ENCODE measurements at places on chromosomes 5 and 9.

DNA sequence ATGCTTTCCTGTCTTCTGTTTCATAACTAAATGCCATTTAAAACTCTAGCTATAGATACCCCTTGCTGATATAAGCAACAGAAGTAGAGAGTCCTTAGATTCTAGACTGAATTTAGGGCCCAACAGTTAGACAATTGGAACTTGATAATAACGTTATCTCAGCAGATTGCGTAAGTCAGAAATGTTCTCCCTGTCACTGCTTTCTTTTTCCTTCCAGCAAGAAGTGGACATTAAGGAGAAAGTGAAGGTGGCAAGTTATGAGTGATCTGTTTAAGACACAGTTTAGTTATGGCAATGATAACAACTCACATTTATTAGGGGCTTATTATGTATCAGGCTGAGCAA lies 6.9 kb upstream of the GLIS3 start:
- no peak for DNase-seq

DNA sequence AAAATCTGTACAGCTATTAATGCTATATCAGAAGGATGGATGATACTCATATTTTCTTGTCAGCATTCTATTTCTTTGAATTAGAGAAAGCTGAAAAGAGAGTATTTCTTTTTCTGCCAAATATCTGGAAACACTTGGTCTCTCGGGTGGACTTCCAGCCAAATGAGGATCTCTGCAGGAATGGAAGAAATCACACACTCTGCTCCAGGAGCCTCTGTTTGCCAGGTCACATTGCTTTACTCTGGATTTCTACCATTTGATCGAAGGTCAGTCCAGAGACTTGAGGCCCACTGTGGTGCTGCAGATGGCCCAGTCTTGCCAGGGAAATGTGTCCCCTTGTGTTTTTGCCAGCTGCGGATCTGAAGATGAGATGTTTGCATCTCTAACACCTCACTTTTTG lies 154.1 kb downstream of the PCSK1 start:
- no peak for DNase-seq

- no peak for DNase-seq
Observed at GRCh38 chr5:32413466-32414263, 30.9 kb downstream of the ZFR start.

DNA sequence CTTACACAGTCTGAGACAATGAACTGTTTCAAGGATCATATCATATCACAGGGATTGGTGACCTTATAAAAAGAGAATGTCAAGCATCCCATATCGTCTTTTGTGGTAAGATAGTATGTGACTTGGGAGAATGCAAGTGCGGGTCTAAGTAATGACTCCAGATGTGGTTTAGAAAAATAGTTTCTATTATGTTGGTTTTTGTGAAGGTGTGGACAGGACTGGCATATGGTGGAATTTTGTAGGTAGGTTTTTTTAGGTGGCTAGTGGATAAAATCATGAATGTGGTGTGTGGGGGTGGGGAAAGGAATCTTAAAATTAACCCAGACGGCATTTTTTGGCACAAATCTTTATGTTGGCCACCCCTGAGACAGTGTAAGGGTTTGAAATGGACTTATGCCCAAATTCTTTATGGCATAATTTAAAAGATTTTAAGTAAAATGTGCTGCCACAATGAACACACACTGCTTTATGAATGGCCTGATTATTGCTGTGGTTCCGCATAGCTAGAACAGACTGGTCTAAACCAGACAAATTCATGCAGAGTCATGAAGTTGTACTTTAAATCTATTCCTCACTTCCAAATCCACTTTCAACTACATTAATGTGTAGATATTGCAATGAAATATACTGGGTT lies 204.8 kb upstream of the HAPLN1 start:
- DNase-seq = no peak

- DNase-seq = no peak
Observed at GRCh38 chr9:107342476-107343161, 59.5 kb downstream of the RAD23B start.

DNA sequence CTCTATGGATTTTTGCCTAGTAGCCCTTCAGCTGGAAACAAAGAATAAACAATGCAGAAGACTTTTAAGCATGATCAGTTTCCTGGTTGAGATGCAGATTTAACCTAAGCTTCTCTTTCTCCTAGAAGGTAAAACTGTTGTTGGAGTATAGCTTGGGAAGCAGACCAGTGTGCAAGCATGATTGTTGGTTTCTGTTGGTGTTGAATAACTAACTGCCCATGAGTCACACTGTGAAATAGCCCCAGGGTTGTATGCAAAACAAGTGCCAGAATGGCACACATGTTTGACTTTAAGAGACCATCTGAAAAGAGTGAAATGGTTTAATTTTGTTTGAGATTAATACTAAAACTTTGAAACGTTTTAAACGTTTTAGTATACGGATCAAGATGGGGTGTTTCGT lies 227.1 kb downstream of the ARHGEF28 start:
- no peak for DNase-seq

DNA sequence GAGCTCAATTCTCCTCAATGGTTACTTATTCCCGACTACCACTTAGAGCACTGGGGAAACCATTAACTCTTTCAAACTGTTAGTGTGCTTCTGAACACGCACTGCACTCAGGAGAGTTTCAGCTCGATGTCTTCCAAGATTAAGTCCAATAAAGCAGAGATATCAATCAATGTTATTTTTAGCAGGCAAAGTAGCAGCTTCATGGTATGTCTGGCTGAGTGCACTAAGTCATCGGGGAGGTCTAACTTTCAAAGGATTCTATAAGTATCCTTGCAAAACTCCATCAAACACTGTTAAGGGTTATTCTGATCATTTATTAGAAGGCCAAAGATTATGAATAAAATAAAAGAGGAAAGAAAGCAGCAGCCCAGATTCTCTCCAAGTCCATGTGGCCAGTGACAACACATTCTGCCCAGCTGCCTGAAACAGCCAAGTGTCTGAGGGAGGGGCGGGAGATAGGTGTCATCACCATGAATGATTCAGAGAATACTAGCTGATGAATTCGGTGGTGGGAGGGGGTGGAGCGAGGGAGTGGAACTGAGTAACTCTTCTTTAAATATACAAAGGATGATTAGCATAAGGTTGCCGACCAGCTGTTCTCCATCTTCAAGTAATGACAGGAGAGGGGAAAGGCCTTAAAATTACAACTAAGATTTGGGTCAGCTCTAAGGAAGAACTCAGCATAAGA lies 21.3 kb downstream of the NREP start:
- DNase-seq = no peak

- no peak for DNase-seq
Observed at GRCh38 chr9:129785866-129786265, 17.1 kb upstream of the TOR1B start.

DNA sequence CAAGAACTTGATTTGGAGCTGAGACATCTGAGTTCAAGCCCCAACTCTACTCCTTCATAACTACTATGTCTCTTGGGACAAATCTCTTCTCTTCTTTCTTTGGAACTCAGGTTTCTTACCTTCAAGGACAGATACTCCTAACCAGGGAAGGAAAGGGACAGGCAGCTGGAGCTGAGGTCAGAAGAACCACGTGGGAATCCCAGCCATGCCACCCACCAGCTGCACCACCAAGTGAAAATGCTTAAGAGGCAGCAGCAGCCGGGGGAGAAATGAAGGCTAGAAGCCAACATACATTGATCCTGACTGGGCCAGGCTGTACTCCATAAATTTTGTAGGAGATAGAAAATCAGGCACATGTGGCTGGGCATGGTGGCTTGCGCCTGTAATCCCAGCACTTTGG lies 9.6 kb upstream of the OR5C1 start:
- no peak for DNase-seq

- DNase-seq = no peak
Observed at GRCh38 chr9:71767776-71768321, 464 bp downstream of the CEMIP2 start.

DNA sequence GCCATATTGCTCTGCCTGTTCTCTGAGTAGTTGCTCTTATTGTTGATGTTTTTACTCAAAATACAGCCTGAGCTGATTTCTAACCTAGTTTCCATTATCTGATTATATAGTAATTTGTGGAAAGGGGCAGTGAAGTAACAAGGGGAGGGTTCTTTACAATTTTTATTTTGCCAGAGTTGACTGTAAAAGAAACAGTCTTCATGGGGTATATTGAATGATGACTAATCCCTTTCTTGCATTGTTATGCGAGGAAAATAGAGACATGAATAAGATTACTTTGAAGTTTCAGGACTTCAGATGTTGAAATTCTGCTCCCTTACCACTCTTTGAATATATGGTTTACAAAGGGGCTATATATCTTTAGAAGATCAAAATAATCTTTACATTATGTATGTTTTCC lies 9.1 kb upstream of the LRRC70 start:
- DNase-seq = no peak

GRCh38 chr9:130354806-130355205 lies 89.2 kb downstream of the HMCN2 start:
- DNase-seq = no peak

DNA sequence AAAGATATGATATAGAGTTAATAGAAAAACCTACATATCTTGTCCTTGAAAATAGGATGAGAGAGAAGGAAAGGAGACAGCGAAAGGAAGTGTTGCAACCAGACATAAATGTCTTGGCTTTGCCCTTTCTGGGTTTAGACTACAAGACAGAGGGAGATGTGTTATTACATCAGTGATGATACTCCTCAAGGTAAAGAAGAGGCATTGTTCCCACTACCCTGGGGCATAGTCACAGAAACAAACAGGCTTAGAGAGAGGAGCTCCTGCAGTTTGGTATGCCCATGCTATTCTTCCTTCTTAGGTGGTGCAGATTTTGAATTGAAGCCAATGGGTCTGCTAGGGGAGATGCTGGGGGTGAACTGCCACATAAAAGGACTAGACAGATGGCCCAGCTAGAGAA lies 166.8 kb upstream of the RFX3 start:
- no peak for DNase-seq

- peak; percentile 10 for DNase-seq
Observed at GRCh38 chr5:39137819-39138451, 63.7 kb upstream of the RICTOR start.

GRCh38 chr5:173020643-173021042 lies 35.5 kb upstream of the CREBRF start:
- DNase-seq = no peak

- no peak for DNase-seq
Observed at GRCh38 chr9:81822967-81823366, 105.3 kb upstream of the SPATA31D4 start.

DNA sequence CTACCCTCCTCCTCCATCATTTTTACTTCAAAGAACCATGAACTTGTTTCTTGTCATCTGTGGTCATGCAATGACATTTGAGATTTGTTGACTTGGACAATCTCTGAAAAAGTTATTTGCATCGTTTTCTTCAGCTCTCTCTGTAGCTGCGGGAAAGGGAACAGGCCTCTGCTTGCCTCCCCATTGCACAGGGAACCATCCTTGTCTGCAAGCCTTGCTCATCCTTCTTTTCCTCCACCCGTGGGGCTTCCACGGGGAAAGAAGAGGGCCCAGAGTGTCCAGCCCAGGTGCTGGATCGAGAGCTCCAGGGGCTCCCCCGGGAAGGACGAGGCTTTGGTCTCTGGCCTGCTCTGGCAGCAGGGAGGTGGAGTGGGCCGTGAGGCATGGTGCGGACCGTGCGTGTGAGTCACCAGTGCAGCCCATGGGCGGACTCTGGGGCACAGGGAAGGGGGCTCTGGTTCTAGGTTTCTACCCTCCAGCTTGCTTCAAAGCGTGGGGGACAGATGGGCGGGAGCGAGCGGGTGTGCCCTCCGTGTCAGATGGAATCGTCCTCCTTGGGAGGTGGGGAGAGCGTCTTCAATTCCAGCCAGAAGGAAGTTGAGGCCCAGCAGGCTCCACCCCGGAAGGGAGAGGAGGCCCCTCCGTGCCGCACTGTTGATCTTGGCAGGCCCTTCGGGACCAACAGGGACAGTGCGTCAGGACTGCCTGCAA lies 6.0 kb upstream of the IRX4 start:
- no peak for DNase-seq

GRCh38 chr9:10605388-10605787 lies 7.4 kb downstream of the PTPRD start:
- no peak for DNase-seq

GRCh38 chr5:174065528-174066197 lies 20.2 kb downstream of the NSG2 start:
- DNase-seq = no peak

DNA sequence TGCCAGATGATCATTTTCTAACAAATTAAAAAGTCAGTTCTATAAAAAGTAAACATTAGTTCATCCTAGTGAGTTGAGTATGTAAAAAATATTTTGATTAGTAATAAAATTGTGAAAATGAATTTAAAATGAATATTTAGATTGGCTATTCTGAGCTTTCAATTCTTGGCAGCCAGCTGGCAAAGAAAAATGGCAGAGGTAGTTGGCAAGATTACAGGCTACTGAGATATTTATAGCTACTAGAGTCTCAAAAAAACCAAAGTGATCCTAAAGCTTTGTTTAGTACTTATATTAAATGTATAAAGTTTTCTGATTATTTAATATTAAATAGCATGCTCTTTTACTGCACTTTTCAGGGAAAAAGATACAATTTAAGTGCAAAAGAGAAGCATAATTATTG lies 25.0 kb downstream of the SGTB start:
- DNase-seq = no peak

DNA sequence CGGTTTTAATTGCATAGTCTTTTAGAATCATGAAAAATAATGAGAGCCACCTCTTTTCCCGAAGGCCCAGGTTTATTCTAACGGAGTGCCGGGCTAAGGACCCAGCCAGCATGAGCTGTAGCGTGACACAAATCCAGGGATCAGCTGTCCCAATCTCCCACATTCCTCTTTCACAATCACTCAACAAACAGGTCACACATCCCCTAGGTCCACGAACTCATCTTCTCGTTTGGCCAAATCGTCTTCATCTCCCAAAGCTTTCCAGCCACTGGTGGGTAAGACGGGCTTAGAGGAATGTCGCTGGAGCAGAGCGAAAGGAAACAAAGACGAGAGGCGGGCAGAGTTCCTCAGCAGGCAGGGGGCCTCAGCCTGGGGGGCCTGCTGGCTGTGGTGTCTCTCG lies 55.5 kb upstream of the GOLPH3 start:
- no peak for DNase-seq

GRCh38 chr9:33082538-33083326 lies 6.3 kb upstream of the SMU1 start:
- no peak for DNase-seq

GRCh38 chr5:28495876-28496275 lies 1457.5 kb upstream of the CDH9 start:
- DNase-seq = no peak

- DNase-seq = no peak
Observed at GRCh38 chr5:93591323-93591945, 8.4 kb downstream of the NR2F1 start.

- DNase-seq = no peak
Observed at GRCh38 chr5:135883441-135883840, 12.2 kb downstream of the IL9 start.

- DNase-seq = no peak
Observed at GRCh38 chr5:137280656-137281055, 218.5 kb downstream of the SPOCK1 start.

GRCh38 chr9:21777701-21778100 lies 24.7 kb upstream of the MTAP start:
- no peak for DNase-seq

GRCh38 chr9:70031141-70031545 lies 12.5 kb upstream of the MAMDC2 start:
- no peak for DNase-seq

GRCh38 chr5:156934450-156935211 lies 28.4 kb downstream of the TIMD4 start:
- no peak for DNase-seq

- no peak for DNase-seq
Observed at GRCh38 chr5:167916706-167917105, 374.7 kb upstream of the WWC1 start.

GRCh38 chr5:93120771-93121170 lies 460.2 kb downstream of the NR2F1-AS1 start:
- no peak for DNase-seq

Measured in activated CD8-positive, alpha-beta memory T cell treated with anti-CD3 and anti-CD28 coated beads for 4 hours (primary cell).